ENCODE measurements at places on chromosomes 1 and 21.

GRCh38 chr1:20921285-20921684, 134.2 kb upstream of the HP1BP3 start:
- no peak for DNase-seq

- no peak for DNase-seq
These were observed 46.0 kb upstream of the MACF1 start for GRCh38 chr1:39158327-39159086.

- no peak for DNase-seq
These were observed 43.3 kb downstream of the ZBTB17 start for GRCh38 chr1:15932612-15933011.

DNA sequence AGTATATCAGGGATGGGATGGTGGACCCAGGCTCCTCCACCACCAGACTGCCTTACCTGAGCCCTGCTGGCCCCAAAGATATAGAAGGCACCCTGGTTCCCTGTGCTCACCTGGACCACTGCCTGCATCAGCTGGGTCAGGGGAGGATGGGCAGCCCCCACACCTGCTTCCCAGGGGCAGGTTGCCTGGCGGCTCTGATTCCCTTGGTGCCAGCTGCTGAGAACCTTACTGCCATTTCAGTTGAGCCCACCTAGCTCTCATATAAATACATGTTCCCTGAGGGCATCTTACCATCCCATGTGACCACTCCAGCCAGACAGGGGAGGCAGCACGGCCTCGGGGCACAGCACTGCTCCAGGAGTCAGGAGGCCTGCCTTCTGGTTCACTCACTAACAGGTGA, 24.4 kb downstream of the PSEN2 start:
- no peak for DNase-seq

GRCh38 chr1:78254517-78254916, 208.8 kb downstream of the GIPC2 start:
- DNase-seq: no peak

GRCh38 chr1:229192031-229192430, 78.9 kb upstream of the RAB4A start:
- peak; percentile 32 for DNase-seq

- peak; percentile 31 for DNase-seq
These were observed 6.2 kb upstream of the ZNF281 start for GRCh38 chr1:200415789-200416593.

- DNase-seq: no peak
These were observed 9.3 kb upstream of the S100A10 start for GRCh38 chr1:152002960-152003359.

All from activated CD4-positive, alpha-beta T cell treated with anti-CD3 and anti-CD28 coated beads, Interleukin-10, Interleukin-2, amounts not matched to agents 100 ng/mL and 50 ng/mL, durations not matched to agents 16 hours and 8 hours (primary cell).